ENCODE measurements at places on chromosomes 5 and 9.

- DNase-seq, result no peak
These were observed 138.3 kb downstream of the OSTF1 start for GRCh38 chr9:75226403-75227139.

GRCh38 chr9:15353892-15354291 lies 46.9 kb upstream of the TTC39B start:
- no peak for DNase-seq

- no peak for DNase-seq
These were observed 131.3 kb downstream of the AOPEP start for GRCh38 chr9:94857791-94858190.

DNA sequence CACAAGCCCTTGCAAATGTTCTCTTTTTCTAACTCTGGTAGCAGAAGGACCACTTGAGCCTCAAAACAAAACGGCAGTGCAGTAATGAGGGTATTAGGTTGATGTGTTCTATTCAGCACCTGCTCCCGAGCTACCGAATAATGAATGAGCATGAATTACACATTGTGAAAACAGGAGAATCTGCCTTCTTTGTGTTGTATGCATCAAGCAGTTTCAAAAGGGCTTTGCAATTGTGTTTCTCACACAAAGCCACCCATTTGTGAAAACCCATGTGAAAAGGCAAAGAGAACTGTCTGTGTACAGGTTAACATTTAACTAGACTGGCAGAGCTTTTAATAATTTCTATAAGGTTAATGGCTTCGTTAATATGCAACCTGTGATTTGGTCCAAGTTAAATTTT lies 97.8 kb downstream of the STK32A start:
- no peak for DNase-seq

DNA sequence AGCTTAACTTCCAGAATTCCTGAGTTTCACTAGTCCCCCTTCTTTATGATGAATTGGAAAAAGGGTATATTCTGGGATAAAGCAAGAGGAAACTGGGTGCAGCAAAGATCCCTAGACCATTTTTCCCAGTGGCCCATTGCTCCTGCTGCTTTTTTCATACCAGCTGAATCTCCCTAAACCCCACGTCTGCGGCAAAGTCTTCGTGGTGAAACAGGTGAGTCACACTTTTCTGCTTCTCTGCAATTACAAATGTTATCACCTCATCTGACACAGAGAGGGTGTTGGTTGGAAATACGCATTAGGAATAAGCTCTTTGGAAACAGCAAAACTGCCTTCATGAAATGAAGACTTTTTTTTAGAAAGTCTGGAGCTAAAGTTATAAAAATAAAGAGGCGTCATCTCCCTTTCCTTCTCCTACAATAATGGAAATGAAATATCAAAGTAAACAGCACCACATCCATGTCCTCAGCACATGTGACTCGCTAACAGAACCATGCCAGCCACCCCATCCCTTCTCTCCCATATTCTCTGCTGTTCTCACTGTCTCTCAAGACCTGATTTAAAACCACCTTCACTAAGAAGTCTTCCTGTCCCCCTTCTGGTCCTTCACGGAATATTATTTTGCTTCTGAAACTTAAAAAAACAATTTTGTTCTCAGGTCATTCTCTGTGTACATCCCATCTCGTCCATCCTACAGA lies 39.5 kb upstream of the GLRX start:
- peak; percentile 71 for DNase-seq

GRCh38 chr5:112735702-112736101 lies 2.0 kb upstream of the APC start:
- DNase-seq, result no peak

GRCh38 chr9:15936306-15936921 lies 383.6 kb downstream of the CCDC171 start:
- no peak for DNase-seq

DNA sequence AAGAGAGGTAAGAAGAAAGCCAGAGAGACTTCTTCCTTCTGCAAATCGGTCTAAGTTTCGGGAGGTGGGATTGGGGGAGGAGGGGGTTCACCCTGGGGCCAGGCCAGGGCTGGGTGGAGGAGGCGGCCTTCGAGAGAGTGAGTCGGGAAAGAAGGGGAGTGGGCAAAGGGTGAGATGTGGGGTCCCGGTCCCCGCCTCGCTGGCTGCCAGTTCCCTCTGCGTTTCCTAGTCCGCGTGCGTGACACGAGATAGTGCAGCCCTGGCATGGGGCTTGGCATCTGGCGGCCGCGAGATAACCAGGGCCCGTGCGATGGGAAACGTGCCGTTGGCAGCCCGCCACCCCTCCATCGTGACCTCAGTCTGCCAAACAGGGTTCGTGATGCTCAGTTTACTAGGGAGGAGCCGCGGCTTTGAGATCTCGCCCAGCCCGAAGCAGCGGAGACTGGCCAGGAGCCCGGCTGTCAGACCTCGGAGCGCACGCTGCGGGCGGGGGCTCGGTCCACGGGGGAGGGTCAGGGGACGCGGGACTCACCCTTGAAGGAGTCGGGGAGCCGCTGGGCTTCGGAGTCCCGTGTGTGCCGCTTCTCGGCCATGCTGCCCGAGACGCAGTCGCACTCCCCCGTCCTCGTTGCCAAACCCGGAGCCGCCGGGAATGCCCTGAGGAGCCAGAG lies at the start of gene STOM:
STOM (minus strand) TSS at position 656 of the 671 bp plus-strand sequence; CDS start at position 593, 63 bp downstream.
- DNase-seq, result no peak

- no peak for DNase-seq
These were observed 280.3 kb downstream of the NPR3 start for GRCh38 chr5:32991421-32991815.

DNA sequence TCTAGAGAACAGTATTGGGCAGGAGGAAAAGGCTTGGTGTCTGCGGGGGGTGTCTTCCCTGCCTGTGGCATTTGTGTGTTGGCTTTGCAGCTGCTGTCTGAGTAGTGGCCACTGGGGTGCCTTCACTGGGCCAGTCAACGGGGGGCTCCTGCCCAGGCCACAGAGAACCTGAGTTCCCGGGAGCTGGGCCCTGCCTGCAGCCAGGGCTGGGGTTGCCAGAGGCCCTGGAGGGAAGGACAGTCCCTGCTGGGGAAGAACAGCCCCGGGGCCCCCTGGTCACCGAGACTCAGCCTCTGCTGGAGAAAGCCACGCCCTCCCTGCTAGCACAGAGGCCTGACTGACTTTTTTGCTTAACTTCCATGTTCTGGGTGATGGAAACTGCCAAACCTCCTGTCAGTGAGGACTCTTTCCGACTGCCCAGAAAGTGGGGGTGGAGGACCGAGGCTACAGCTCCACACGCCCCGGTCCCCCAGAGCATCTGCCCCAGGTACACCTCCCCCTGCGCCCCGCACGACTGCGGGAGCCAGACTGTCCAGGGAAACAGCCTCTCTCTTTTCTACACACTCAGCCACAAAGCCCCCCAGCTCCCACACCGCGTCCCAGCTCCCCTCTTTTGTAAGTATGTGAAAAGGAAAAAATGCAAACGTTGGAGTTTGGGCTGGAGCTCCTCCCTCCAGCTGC lies 133.4 kb downstream of the DAB2IP start:
- no peak for DNase-seq

DNA sequence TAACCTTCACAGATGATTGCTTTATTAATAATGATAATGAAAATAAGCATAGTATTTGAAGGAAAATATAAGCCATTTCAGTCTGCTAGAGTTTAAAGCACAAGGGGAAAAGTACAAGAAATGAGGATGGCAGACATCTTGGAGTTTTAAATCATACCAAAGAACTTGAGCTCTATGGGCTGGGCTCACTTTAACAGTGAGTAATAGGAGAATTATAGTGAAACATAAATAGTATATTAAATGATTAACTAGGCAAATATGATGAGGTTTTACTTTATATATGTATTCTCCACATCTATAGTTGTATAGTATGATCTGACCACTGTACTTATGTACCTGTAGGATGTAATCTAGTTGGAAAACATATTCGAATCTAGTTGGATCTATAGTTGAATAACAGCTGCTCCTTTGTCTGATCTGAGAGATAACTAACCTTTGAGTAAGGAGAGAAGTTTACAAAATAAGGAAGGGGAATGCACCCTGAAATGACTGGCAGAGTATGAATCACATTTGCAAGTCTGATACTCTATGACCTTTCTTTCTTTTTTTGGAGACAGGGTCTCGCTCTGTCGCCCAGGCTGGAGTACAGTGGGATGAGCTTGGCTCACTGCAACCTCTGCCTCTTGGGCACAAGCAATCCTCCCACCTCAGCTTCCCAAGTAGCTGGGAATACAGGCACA lies 17.6 kb downstream of the MEGF9 start:
- no peak for DNase-seq
